Activated CD8-positive, alpha-beta memory T cell treated with anti-CD3 and anti-CD28 coated beads for 1 hour (primary cell): ENCODE measurements at places on chromosomes 1 and 21.
A peak's percentile ranks its signal among the peaks of the same experiment; 100 is the strongest.

- DNase-seq: no peak
These were observed 3.2 kb downstream of the CITED4 start for GRCh38 chr1:40858856-40859416.

GRCh38 chr21:40792691-40793456, 54.1 kb downstream of the DSCAM start:
- no peak for DNase-seq

- DNase-seq: no peak
These were observed at the start of gene CAMK1G for GRCh38 chr1:209583408-209583807. TSS of gene CAMK1G (plus strand) at chr1:209583714. CDS start at chr1:209594984, 11,270 bp downstream.

DNA sequence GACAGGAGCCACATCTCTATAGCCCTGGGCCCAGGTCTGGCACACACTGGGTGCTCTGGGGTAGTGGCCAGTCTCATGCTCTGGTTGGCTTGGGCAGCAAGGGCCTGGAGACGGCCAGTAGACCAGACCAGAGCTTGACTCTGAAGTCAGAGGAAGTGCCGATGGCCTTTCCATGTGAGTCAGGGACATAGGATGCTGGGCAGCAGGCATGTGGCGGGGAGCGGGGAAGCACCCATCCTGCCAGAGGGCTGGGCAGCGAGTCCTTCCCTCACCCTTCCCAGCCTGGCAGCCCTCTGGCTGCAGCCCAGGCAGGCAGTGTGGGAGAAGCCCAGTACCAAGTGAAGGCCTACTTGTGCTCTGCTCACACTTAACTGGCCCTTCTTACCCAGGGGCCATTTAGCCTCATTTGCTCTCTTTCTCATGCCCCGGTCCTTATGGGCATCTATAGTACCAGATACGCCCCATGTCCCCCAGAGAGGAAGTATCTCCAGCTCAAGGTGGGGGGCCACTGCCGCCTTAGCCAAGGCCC, 3.3 kb downstream of the GPR153 start:
- no peak for DNase-seq

- peak; percentile 9 for DNase-seq
These were observed 51.0 kb downstream of the RPL5 start for GRCh38 chr1:92882819-92883218.

DNA sequence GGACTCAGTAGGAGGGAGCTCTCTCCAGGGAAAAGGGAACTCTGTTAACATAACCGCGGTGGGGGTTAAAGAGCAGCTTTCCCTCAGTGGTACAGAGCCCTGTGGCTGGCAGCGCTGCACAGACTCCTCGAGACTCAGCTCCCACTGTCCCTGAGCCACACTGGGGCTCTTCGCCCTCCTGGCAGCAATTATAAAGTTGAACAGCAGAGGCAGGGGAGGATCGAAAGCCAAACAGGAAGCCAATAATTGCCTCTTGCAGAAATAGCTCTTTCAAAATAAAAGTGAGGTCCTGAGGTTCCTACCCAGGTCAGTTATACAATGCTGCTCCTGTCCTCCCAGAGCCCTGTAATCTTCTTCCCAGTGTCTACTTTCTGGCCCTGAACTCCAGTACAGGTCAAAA, 77.0 kb downstream of the FAM78B start:
- no peak for DNase-seq
